A549 treated with RU486 at 1 μM for 4 hours (cell line): ENCODE measurements at places on chromosomes 16 and 17. TPM values are rescaled to one million over a fixed set of nuclear protein-coding genes. Genes with fewer than 3 reads are reported as not detected.

PPL gene
- 1.9 to 2.7 TPM (median 2.4 TPM) in 5 replicates for total RNA-seq

SLC12A4 gene
- 21.7 to 31.2 TPM (median 23.7 TPM) in 5 replicates for total RNA-seq

GDPD1 gene
- 0.47 to 1.0 TPM (median 0.83 TPM) in 5 replicates for total RNA-seq

ITGAL gene
- total RNA-seq, result 0.08 to 0.10 TPM in 2 of 5 replicates, not detected in the others

NOTUM gene
- total RNA-seq, result 0.14 to 0.32 TPM (median 0.26 TPM) in 5 replicates

RAP1GAP2 gene
- 14.4 to 24.4 TPM (median 21.1 TPM) in 5 replicates for total RNA-seq

KRT33B gene
- 0.06 to 0.16 TPM (median 0.15 TPM) in 3 of 5 replicates, not detected in the others for total RNA-seq
